Stimulated activated CD8-positive, alpha-beta memory T cell treated with anti-CD3 and anti-CD28 coated beads, Interleukin-12 subunit alpha, Interleukin-12 subunit beta, amount 100 ng/mL, for 1 hour (primary cell): ENCODE measurements at places on chromosomes 7 and 10.

GRCh38 chr10:62166331-62167131 is 102.1 kb downstream of the RTKN2 start:
- DNase-seq, result no peak

- DNase-seq, result no peak
Measured at GRCh38 chr10:30095631-30096422, 36.4 kb upstream of the JCAD start.

DNA sequence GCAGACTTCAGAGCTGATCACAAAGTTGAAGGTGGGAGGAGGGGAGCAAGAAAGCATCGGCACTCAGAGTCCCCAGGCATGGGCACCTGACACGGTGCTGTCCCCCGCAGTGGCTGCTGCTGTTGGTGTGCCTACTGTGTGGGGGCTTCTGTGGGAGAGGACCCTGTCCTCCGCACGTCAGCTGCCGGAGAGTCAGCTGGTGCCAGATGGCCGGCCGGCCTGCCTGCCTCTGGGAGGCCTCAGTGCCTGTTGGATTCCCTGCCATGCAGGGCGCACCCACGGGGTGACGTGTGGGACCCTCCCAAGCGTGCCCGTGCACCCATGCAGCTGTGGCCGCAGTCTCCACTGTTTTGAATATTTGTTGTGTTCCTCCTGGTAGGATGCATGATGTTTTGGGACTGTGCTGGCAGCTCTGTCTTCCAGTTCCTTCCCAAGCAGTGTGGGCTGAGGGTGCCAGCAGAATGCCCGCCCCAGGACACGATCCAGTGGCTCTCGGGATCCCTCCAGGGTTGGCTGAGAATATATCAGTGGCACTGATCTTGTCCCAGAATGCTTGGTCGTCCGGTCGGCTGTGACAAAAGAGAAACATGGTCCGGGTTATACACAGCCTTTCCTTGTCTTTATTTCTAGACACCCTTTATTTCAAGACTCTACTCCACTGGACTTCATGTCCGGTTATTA is 185.6 kb downstream of the MGMT start:
- no peak for DNase-seq

DNA sequence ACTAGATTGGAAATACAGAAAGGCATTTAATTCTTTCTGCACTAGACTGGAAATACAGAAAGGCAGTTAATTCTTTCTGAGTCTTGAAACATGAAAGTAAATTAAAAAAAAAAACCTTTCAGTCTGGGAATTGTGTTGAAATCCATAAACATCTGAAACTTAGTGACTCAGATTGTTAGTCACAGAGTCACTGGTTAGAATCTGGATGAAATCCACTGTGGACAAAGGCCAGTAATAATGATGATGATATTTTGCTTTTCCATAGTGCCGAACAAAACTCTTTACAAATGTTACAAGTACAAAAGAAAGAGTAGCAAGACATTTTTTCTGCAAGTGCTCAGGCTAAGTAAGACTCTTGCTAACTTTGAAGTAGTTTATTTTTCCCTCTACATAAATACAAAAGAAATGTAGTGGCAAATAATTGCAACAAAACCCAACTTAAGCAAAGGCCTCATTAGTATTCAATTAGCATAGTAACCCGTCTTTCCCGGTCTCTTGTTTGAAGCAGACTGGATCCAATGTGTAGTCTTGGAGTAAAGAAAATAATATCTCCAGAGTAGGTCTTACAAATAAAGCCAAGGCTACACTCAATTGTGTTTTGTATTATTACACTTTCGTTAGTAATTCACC is 5.8 kb upstream of the PRTFDC1 start:
- DNase-seq, result no peak

DNA sequence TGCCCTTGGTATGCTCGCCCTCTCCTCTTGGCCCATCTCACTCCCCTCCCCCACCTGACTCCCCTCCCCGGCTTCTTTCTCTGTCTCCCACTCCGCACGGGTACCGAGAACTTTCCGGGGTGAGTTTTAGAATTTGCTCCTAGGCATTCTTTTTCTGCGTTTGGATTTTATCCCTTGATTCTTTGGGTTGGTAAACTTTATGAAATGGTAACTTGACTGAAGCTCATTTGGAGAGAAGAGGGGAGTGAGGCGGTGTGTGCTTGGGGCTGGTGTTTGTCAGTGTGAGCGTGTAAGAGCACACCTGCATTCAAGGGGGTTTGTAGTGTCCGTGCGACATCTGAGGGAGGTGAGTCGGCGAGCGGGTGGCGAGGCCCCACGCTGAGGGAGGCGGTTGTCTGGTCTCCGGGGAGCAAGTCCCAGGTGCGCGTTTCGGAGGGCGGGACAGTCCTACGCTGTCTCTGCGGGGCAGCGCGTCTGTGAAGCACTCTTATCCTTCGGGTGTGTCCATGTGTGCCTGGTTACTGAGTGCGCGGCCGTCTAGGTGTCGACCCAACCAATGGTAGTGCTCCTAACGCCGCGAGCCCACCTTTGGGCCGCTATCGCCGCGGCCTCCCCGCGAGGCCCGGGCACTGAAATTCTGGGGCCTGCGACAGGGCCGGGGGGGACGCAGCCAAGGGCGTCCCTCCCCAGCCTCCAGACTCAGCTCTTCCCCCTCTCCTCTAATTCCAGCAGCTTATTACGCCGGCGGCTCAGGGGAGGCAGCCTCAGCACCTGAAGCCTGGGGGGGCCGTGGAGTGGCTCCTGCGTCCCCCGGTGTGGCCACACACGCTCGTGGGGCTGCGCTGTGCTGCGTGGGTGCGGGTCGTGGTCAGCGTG is 2.6 kb upstream of the ZNF503 start:
- DNase-seq, result no peak

DNA sequence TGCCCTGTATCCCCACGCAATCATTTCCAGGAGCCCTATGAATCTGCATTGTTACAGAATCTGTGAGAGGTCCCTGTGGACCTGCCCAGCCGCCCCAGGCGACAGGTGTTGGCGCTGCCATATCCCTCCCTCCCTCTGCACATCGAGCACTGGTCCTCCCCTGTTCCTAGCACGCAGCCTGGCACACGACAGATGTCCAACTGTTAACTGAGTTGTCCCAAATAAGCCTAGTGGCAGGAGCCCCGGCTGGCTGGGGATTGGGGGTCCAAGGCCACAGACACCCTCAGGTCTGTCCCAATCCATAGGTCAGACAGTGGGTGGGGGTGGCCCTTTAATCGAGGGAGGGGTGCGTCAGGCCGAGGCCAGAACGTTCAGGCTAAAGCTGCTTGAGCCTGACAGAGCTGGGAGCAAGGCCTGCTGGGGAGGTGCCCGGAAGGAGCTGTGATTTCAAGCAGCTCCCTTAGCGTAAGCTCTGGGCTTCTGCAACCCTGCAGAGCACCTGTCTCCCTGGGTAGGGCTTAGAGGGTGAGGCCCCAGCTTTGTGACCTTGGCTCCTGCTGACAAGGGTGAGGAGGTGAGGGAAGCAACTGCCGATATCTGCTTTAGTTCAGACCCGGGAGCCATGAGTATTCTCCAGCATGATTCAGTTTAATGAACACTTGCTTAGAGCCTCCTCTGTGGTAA is 40.1 kb downstream of the ADRA2A start:
- no peak for DNase-seq

DNA sequence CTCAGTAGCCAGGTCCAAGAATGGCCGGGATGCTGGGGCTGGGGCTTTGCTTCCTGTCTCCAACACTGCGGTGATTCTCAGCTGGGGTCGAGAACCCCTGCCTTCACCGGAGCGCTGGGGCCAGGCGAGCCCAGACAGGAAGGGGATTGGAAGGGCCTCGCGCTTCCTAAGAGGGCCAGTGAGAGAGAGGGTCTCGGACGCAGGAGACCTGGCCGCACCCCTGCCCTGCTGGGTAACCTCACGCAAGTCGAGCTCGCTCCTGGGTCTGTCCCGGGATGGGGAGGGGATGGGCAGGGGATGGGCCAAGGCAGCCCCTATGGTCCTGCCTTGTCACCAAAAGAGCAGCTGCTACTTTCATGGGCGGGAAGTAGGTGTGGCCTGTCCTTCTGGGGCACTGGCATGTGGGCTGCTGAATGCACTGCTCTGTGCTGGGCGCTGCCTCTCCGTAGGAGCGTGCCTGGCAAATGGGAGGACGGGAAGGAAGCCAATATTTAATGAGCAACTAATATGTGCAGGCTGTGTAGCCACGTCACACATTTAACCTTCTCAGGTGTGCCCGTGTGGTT is 20.0 kb downstream of the KCNK18 start:
- no peak for DNase-seq

DNA sequence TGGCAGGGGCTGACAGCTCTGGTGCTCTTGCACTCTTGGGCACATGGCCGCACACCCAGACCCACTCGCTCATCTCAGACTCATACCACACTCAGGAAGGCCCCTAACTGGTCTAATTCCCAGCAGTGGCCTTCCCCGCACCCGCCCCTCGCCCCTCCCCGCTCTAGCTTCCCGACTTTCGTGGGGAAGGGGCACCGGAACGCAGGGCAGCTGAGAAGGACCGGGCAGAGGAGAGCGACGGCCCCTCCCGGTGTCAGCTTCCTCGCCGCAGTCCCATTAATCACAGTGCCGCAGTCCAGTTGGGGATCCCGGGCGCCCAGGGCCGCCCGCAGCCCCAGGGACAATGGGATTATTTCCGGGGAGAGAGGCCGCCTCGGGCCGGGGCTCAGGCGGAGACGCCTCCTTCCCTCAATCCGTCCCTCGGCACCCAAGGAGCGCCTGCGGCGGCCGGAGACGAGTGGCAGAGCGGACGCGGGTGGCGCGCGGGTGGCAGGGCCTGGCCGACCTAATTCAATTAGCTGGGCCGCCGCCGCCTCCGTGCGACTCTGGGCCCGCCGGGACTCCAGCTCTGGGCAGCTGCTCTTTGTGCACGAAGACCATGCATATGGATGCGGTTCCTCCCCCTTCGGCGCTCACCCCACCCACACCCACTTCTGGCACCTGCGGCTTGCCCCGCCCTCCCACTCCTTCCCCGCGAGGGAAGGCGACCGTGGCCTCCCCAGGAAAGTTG is 7.8 kb upstream of the TLX1 start:
- DNase-seq, result no peak

GRCh38 chr7:26167303-26167934 is 15.4 kb downstream of the NFE2L3 start:
- no peak for DNase-seq

GRCh38 chr7:43196379-43196778 is 83.9 kb downstream of the HECW1 start:
- DNase-seq, result no peak

DNA sequence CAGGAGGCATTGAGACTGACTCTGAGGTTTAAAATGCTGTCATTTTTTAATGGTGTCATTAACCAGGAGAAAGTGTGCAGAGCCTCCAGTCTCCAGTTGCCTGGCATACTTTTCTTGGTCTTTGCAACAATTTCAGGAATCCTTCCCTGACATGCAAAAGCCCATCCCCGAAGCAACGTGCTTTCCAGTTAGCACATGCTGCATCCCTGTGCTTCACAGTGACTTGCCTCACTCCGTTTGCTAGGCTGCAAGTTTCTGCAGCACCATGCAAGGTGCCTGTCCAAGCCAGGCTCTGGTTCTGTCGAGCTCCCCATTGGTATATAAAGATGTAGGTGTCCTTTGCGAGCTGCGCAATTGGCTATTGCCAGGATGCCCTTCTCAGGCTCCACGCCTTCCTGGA is 135.0 kb downstream of the GALNT17 start:
- no peak for DNase-seq

DNA sequence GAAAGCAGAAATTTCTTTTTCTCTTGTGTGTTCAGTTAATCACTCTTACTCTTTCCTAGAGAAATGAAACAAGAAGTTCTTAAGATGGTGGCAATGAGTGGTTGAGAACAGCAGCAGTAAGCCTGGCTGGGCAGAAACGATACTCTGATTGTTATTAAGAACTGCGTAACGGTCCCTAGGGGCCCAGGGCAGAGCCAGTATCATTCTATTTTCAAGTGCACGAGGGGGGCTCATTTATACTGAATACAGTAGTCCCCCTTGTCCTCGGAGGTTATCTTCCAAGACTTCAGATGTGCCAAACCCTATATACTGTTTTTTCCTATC is 64.9 kb downstream of the EEPD1 start:
- DNase-seq, result no peak

- DNase-seq, result no peak
Measured at GRCh38 chr7:37656913-37657530, 26.5 kb upstream of the GPR141 start.

DNA sequence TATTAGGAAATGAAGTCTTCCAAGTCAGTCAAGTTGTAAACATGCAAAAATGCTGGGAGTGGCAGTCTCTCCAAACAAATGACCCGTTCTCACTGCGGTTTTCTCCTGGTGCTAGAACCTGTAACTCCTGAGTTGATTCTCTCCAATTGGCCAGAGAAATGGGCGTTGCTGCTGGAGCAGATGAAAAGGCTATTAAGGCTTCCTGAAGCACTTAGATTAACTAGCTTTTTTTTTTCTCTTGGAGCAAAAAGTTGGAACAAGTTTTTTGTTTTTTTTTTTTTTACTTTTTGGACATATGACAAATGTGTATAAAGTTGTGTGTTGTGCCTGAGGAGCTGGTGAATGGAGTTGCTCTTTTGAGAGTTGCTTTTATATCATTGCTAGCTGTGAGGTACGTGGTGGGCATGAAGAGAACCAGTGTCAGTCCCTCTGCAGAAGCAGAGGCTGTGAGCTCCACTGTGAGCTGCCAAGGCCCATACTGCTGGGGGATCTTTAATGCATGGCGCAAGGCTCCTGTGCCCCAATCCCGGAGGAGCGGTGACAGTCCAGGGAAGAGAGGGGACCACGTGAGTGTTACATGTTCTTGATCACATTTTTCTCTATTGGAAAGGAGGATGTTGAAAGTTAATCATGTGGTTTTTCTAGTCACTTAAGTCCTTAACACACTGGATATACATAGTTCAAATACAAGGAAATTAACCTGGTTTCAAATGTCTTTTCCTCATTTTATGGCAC is 393.6 kb upstream of the GALNT17 start:
- DNase-seq, result no peak

DNA sequence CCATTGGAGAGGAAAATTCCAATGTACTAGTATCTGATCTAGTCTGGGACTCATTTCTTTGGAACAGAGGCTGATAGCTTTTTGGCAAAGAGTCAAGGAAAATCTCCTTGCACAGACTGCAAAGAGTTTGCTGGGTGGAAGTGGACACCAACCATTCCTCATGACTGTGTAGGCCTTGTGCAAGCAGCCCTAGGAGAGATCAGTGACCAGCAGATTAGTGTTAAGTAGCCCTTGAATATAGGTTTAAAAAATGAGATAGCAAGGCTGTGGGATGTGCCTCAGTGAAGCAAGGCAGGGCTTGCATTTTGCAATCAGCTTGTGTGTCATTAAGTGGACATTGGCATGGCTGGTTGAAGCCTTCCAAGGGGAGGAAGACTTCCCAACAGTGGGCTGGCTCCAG is 341.6 kb downstream of the PLXNA4 start:
- DNase-seq, result no peak

- DNase-seq, result no peak
Measured at GRCh38 chr7:5694221-5694754, 87.2 kb downstream of the RNF216 start.

DNA sequence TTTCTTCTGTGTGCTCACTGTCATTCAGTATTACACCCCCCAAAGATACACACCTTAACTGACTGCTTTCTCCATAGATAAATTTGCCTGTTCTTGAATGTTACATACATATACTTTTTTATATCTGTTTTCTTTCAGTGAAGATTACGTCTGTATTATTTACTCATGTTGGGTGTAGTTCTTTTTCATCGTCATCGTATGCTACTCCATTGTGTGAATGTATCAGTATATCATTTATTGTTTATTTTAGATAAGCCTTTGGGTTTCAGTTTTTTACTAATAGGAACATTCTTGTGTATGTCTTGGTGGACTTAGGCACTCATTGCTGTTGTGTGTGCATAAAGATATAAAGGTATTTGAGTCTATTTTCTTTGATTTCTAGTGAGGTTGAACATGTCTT is 64.4 kb downstream of the SEPTIN7 start:
- no peak for DNase-seq

GRCh38 chr10:124198125-124198501 is 104.7 kb upstream of the CHST15 start:
- no peak for DNase-seq

- no peak for DNase-seq
Measured at GRCh38 chr10:6621536-6621935, 41.5 kb upstream of the PRKCQ start.
